ENCODE measurements at places on chromosomes 4 and X.

GRCh38 chr4:147312376-147313046 is 168.4 kb upstream of the EDNRA start:
- DNase-seq: no peak

DNA sequence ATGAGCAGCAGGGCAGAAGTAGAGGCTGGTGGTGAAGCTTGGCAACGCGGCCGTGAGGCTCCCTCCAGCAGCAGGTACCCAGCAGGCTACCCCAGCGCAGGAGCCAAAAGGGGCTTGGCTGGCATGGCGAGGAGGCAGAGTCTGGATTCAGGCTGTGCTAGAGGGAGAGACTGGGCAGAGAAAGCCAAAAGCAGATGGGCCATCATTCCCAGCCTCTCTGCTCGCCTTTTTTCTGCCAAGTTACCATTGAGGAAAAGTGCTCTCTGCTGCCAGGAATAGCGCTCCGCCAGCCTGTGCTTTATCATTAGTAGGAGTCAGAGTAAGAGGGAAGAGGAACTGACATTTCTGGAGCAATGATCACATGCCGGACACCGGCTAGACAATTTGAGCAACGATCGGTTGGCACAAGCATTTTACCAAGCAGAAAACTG is 28.7 kb upstream of the MAP3K15 start:
- DNase-seq: no peak

DNA sequence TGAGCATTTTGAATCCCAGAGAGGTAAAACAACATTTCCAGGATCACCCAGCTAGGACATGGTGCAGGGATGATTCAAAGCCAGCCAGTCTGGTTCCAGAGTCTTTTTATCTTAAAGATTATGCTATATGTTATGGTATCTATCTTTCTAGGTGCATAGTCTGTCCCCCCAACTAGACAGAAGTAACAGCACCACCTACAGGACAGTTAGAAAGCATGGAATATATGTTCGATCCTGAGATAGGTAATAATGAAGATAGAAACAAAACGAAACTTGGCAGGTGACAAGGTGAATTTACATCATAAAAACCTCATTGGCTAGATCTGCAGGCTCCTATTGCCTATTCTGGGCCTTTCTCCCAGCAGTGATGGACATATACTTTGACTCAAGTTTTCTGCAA is 723.2 kb downstream of the SMARCA1 start:
- no peak for DNase-seq

GRCh38 chrX:22296871-22297270 is 24.2 kb downstream of the CBLL2 start:
- no peak for DNase-seq

DNA sequence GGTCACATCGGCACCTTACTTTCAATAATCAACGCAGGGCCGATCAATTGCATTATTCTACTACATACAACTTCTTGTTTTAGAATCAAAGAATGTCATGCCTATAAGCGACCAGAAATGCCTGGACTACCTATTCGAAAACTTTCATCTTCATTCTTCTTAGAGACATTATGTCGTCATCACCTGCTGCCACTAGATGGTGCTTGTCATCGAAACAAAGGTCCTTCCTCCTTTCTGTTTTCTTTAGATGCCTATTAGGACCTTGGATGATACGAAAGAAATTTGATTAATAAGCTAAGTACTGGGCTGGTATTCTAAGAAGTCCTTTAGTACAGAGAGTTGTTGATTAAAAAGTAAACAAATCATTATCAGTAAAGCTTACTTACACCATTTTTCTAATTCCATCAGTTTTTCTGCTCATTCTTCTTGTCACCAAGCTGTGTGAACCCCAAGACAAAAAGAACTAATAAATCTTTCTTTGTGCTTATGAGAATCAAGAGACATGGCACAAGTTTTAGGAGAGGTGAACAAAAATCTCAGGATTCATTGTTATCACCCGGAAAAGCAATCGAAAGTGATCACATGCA is 154.5 kb upstream of the SLC4A4 start:
- DNase-seq: no peak

DNA sequence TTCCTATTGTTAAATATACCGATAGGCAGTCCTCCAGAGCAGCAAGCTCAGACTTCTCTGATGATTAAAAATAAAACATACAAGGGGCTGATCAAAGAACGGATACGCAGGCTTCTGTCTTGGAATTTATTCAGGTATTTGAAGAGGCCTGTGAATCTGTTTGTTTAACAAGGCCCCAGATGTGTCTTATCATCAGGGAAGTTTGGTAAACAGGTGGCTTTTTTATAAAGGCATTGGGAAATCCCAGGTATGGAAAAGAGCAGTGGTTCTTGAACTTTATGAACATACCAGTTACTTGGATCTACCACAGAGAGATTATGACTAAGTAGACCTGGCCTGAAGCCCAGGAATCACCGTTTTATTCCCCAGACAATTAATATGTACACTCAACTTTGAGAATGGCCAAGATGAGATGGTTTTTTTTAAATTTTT is 47.9 kb downstream of the SOWAHB start:
- no peak for DNase-seq

GRCh38 chrX:105706041-105706440 is 116.3 kb upstream of the NRK start:
- DNase-seq: no peak

- DNase-seq: no peak
Measured at GRCh38 chr4:164481306-164482091, 272.4 kb upstream of the SMIM31 start.

- no peak for DNase-seq
Measured at GRCh38 chr4:1623821-1624518, 60.1 kb downstream of the FAM53A start.

- no peak for DNase-seq
Measured at GRCh38 chr4:17597517-17597916, 16.9 kb upstream of the MED28 start.

DNA sequence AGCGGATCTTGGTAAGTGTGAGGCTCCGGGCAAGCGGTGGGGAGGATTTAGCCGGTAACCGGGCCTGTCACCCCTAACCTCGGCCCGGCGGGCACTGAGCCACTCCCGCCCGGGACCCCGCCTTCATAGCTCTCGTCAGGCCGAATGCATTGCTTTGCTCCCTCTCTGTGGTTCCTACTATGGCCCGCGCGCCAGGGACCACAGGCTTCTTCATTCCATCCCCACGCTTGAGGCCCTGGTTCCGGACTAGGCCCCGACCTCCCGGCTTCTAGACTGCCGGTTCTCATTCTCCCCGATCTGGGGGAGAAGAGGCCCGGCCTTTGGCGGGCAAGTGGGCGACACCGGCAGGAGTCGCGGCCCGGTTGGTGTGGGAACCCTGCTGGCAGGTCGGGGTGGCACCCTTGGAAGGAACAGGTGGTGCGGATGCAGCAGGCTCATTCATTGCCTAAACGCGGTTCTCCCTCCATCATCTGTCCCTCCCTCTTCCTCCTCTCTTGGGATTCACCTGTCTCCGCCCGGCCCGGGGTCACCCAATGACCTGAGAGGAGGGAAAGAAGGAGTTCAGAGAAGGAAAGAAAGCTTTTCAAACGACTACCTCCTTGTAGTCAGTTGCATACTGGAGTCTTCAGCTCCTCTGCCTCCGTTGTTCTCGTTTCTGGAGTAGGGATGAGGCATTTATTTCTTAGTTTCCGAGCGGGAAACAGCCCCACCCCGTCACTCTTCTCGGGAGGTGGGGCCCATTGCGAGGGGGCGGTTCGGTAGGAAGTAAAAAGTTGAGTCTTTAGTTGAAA is at the start of gene NDUFC1:
TSS of gene NDUFC1 (minus strand) at position 657 of the 791 bp plus-strand sequence. CDS start 6,679 bp downstream, outside the sequence.
- peak; percentile 15 for DNase-seq

GRCh38 chr4:70902577-70903290 is 565 bp downstream of the MOB1B start:
- no peak for DNase-seq

DNA sequence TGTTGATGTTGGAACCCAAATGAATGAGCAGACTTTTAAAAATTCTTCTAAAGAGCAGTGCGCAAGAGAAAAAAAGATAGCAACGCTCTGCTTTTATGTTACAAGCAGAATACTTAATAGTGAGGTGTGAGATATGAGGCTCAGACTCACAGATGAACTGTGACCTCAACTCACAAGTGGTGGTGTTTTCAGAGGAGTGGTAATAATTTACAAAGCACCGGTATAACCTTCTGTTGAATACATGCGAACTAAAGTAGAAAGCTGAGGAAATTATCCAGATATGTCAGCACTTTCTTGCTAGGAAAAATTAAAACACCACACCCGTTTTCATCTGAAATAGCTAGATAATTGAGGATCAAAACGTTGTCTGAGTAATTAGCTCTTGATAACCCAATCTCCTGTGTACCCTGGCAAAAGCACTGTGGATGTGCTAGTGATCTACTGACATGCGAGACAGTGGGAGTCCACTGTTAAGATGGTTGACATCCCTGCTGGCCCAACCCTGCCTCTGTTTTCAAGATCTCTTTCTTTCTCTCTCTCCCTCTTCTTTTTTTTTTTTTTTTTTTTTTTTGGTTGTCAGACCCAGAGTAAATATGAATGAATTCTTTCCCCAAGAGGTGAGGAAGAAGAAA is 6.9 kb upstream of the TLL1 start:
- DNase-seq: no peak

DNA sequence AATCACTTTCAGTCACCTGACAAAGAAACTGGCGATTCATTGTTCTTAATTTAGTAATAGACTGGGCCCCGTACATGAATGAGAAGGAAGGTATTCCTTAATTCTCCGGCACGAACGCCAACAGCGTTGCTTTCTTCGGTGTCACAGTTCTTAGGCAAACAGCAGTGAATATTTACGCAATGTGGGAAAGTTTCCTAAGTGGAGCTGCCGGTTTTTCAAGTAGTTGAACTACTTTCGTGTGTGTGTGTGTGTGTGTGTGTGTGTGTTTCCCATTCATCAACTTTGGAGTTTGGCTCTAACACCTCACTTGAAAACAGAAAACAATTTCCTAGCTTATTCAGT is 651 bp downstream of the NXT2 start:
- no peak for DNase-seq

DNA sequence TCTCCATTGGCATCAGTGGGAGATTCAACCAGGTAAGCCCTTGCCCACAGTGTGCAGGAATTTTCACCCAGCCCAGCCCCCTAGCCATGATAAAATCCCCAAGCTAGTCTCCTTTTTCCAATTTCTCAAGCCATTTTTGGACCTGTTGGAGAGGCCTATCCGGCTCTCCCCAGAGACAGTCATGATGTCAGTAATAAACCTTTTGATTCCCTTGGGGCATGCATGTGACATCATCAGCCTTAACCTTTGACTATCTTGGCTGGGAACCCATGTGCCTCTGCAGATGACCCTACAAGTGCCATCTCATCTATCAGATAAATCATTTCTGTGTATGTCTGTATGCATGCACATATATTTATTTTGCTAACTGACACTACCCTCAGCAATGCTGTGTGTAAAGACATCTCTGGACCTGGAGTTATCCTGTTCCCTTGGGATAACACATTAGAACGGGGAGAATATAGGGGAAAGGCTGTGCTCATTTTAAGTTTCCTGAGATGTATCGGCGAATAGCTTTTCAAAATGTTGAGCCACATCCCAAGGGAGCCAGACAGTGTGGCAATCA is 51.0 kb downstream of the CYTL1 start:
- no peak for DNase-seq

GRCh38 chr4:188008377-188008776 is 12.8 kb downstream of the ZFP42 start:
- DNase-seq: peak; percentile 52

- no peak for DNase-seq
Measured at GRCh38 chrX:153974003-153974725, 1.6 kb downstream of the TMEM187 start.

DNA sequence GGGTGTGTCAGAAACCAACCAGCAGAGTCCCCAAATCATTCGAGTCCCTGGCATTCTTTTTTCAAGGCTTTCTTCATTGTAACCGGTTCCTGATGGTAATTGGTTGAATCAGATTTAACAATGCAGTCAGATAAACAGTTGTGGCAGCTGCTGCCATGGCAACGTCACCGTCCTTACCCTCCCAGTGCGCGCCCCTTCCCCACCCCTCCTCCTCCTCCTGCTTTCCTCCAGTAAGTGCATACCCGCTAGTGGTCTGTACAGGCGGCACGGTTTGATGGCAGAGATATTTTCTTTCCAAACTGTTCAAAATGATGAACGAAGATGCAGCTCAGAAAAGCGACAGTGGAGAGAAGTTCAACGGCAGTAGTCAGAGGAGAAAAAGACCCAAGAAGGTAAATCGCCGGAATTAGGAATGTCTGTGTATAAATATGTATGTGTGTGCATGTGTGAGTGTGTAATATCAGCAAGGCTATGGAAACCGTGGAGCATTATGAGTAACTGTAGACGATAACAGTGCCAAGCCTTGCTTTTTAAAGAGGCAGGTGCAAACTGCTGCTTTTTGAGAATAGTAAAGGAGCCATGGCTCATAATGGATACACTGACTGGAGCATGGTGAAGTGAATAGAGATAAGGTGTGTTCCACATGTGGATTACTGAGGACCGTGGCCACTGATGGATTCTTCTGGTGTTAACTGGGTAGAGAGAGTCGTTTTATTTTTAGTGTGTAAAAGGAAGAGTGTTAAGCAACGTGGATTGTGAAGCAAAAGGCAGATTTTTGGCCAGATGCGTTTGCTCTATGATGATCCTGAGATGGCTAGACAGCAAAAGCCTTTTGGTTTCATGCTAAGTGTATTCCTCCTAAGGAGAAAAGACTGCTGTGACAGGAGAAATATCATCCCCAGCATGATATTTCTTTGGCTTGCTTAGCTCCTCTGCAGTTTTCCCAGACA is at the start of gene ANK2:
TSS of gene ANK2 (plus strand) at position 233 of the 950 bp plus-strand sequence. CDS start at position 309, 76 bp downstream.
- peak; percentile 64 for DNase-seq

- no peak for DNase-seq
Measured at GRCh38 chr4:56764775-56765174, 56.7 kb downstream of the SPINK2 start.

- DNase-seq: no peak
Measured at GRCh38 chrX:84259868-84260267, 71.9 kb upstream of the RPS6KA6 start.

GRCh38 chr4:138055890-138056289 is 186.3 kb downstream of the SLC7A11 start:
- no peak for DNase-seq

GRCh38 chr4:2958446-2958845 is 4.8 kb downstream of the NOP14 start:
- DNase-seq: no peak

DNA sequence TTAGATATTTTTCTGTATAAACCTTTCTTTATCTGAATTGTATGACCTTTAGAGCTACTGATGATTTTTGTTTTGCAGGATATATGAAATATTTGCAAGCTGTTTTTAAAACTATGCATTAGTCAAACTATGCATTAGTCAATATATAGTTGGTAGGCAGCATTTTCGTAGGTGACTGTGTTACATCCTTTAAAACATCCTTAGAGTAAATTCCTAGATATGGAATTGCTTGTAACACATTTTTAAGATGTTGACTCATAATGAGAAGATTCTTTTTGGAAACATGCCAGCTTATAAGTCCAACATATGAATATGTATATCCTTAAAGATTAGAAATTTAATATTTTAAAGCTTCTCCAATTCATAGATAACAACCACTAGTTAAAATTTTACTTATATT is 1768.5 kb downstream of the PCDH7 start:
- DNase-seq: no peak

- DNase-seq: no peak
Measured at GRCh38 chrX:103774070-103774642, 2.5 kb upstream of the PLP1 start.

Measured in NCI-H2029 treated with DMSO at 0.1 percent for 48 hours (cell line).